Left ventricle myocardium superior (tissue), 1 donor: ENCODE measurements at places on chromosomes 6 and 20. TPM values are rescaled to one million over a fixed set of nuclear protein-coding genes. Genes with fewer than 3 reads are reported as not detected.

NQO2 gene
- total RNA-seq: 59.6 TPM

NMBR gene
- total RNA-seq: not detected

STMND1 gene
- not detected for total RNA-seq

GPANK1 gene
- 19.2 TPM for total RNA-seq

PSORS1C2 gene
- total RNA-seq: not detected

FHL5 gene
- 6.9 TPM for total RNA-seq

- no peak for DNase-seq
Measured at GRCh38 chr20:37669062-37669772, 24.6 kb upstream of the CTNNBL1 start.

DNA sequence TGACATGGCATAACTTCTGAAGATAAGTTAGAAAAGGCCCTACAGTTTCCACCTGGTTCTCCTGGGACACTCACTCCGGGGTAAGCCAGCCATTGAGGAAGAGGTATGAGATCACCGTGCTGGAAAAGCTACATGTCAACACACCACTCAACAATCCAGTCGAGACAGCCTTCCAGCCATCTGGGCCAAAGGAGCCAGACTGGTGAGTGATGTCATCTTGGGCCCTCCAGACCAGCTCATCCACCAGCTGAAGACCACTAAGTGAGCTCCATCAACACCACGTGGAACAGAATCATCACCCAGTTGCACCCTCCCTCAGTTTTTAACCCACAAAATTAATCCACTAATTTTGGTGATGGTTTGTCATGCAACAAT, 32.3 kb upstream of the RSPO4 start:
- no peak for DNase-seq

DNA sequence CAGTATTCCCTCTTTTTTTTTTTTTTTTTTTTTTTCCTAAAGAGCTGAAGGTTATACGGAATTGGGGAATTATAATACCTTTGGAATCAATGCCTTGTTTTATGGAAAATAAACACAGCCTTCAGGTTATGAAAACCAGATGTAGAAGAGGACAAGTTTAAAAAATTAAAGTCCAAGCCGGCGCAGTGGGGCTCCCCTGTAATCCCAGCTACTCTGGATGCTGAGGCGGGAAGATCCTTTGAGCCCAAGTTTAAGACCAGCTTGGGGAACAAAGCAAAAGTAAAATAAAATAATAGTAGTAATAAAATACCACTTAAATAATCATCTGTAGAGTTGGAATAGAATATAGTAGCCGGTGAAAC, 57.3 kb downstream of the TRIM38 start:
- no peak for DNase-seq

GRCh38 chr6:22149501-22150367, 147.1 kb downstream of the PRL start:
- DNase-seq: no peak

GRCh38 chr6:43630980-43631619, 2.0 kb upstream of the GTPBP2 start:
- no peak for DNase-seq

DNA sequence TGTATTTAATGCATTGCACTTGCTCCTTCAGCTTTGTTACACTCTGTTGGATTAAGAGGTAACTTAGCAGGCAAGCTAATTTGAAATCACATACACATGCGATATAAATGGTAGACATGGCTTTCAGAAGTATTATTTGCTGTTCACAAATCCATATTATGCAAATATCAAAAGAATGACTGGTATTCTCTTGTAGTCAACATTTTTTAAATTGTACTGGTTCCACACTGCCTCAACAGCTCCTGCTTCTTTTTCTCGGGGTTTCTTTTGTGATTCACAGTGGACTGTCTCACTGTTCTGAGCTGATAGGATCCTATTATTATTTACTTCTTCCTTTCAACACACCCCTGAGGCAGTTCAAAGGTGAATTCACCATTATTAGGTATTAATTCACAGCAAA, 927.4 kb downstream of the KIF16B start:
- no peak for DNase-seq

- DNase-seq: no peak
Measured at GRCh38 chr6:120489941-120490340, 844.3 kb downstream of the TBC1D32 start.

DNA sequence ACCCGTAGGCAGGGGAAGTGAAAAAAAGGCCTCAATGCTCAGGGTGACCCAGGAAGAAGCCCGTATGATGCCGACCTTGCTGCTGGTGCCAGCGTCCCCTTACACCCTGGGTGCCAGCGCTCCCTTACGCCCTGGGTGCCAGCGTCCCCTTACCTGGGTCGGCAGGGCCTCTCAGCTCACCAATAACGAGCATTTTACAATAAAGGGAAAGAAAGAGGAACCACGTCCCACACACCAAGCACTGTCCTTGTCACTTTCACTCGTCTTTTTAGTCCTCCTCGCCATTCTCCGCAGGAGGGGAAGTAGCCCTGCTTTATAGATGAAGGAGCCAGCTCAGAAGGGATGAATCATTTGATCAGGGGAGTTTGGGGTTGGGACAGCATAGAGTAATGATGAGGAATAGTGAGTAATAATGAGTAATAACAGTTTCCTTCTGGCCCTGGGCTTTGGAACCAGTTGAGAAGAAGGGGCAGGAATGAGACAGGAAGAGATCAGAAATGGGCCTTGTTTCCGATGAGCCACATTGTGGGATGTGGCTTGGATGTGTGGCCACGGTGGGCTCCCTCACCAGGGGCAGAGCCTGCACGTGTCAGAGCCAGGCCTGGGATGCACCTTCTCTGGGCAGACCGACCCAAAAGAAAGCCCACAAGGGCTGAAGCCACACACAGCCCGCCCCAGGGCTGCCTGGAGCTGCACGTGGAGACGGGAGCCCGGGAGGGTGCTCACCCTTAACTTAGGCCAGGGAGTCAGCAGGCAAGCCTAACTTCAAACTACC, 75.7 kb downstream of the SYNJ2 start:
- DNase-seq: no peak

DNA sequence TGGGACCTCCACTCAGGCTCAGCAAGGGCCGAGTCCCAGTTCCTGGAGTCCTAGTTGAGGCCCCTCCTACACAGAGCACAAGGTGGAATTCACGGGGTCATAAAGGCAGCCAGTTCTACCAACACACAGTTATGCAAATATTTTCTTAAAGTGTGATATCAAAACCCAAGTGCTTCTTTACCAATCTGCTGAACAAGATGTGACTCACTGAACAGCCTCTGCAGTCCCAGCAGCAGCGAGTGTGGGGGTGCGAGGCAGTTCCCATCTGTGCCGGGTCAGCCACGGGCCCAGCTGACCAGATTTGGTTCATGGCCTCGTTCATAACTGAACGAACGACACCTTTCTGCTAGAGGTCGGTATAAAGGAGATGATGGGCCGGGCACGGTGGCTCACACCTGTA, 4.5 kb upstream of the TCEA2 start:
- DNase-seq: no peak

DNA sequence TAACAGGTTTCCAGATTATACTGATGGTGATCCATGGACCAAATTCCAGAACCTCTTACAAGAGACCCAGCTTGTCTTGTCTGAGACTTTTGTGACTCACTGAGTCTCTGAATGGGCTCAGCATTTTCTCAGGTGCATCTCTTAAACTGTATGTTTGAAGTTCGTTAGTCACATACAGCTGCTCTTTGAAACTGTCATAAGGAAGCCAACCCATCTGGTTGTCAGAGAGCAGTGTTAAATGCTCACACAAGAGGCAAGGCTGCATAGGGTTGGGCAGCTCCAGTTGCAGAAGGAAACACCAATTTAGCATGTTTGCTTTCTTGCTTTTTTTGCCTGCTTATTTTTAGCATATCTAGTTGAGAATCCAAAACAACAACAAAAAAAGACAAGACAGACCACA, 47.1 kb downstream of the TRIM27 start:
- DNase-seq: no peak

- no peak for DNase-seq
Measured at GRCh38 chr20:49166534-49167449, 21.3 kb downstream of the STAU1 start.

DNA sequence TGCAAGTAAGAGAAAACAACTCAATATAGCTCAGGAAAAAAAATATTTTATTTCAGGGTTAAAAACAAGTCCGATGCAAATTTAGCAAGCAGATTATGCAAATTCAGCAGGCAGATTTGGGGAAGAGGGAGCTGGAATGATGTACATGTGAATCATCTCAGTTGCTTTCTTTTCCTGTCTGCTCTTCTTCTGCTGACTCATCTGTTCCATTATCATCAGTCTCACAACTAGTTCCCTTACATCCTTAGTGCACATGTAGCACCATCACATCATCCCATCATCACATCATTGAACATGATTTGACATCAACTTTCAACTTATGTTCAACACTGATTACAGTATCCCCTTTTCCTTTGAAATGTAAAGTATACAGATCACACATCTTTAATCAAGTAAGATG, 11.5 kb upstream of the DEFB113 start:
- no peak for DNase-seq

DNA sequence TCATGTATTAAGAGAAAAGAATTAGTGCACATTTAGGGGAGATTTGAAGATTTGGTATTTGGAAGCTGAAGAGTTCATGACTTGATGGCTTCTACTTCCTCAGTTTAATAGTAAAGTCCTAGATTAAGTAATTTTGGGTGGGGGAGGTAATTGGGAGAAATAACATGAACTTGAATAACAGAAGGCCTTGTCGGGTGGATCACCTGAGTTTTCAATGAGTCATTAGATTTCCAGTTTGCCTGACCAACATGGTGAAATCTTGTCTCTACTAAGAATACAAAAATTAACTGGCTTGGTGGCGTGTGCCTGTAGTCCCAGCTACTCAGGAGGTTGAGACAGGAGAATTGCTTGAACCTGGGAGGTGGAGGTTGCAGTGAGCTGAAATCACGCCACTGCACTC, 181.0 kb downstream of the GJA1 start:
- DNase-seq: no peak

DNA sequence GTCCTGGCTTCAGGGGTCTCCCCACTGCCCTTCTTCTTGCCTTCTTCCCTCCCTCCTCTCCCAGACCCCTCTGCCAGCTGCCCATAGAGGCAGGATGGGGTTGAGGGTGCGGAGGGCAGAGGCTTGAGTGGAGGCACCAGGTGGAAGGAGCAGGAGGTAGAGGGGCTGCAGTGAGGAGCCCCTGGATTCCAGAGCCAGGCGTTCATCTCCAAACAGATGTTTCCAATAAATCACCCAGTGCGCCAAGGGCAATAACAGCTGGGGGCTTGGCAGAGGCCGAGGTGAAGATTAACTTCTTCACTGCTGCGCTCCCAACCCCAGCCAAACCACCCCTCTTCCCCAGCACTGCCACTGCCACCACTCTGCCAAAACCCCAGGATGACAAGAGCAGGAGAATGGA, 10.7 kb downstream of the MDFI start:
- no peak for DNase-seq

- peak; percentile 83 for DNase-seq
Measured at GRCh38 chr6:167699141-167699931, 127.4 kb upstream of the AFDN start.
